Hindlimb muscle (tissue), 1 donor: ENCODE measurements at places on chromosomes 5 and 9.
A peak's percentile ranks its signal among the peaks of the same experiment; 100 is the strongest.

GRCh38 chr5:61603211-61603908 lies 271.3 kb downstream of the ZSWIM6 start:
- peak; percentile 26 for DNase-seq

DNA sequence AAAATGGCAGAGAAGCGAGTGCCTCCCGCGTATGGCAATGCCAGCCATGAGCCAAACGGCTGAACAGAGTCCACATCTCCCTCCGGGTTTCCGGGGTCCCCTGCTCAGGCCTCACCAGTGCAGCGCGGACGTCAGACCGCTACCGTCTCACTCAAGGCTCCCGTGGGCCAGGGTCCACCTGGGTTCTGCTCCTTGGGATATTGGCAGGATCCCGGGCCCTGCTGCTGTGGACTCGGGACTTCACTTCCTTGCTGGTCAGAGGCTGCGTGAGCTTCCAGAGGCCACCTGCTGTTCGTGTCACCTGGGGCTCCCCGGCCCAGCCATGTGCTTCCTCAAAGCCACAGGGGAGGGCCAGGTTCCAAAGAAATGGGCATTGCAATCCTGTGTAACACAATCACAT lies 38.4 kb upstream of the CLPTM1L start:
- no peak for DNase-seq

GRCh38 chr5:5985332-5985731 lies 393.0 kb downstream of the MED10 start:
- DNase-seq: no peak

DNA sequence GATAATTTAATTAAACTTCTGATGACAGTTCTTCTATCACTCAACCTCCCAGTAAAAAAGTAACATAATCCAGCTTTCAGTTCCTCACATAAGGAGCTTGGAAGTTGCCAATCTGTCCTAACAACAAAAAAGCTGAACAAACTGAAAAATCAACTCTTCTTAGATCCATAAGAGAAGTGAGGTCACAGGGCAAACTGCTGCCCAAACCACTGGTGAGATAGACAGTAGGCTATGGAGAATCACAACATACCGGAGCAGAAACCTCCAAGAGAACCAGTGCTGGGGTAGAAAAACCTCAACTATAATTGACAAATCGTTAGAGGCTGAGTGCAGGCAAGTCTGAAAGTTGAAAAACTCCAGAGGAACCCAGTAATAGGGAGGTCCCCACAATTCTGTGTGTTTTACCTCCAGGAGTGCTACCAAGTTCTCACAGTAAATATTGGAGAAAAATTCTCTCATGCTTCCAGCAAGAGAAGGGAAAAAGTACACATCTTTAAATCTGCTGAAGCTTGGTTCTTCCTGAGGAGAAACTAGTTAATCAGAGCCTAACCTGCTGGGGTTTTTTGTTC lies 300.0 kb downstream of the PDE4D start:
- no peak for DNase-seq

DNA sequence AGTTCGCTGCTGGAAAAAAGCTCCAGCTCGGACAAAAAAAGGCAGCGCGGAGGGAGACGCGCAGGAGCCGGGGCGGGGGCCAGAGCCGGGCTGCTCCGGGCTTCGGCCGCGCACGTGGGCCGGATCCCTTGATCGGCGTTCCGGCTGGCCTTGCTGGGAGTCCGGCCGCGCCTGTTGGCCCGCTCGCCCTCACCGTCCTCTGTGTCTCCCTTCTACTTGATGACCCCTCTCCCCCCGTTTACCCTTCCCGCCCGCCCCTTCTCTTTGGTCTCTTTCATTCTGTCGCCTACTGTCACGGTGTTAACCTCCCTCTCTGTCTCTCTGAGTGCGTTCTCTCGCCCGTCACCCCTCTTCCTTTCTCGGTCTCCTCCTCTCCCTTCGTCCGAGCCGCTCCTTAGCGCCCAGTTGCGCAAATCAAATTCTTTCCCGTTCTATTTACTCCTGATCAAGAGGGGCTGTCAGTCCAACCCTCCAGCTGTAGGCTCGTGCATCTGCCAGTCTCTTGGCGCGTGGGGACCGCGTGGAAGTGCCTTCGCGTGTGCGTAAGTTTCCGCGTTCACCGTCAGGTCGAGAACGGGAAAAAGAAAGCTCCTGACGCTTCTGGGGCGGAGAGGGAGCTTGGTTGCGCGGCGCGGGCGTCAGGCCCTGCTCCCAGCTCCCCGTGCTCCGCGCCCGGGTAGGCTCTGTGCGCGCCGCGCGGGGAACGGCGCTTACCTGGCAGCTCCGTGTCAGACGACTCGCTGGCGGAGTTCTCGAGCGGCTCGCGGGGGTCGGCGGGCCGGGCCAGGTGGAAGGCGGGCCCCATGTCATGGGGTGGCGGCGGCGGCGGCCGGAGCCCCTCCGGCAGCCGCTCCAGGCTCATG lies 798 bp downstream of the PITX1 start:
- DNase-seq: no peak

GRCh38 chr9:73153793-73154227 lies 2.1 kb downstream of the ANXA1 start:
- no peak for DNase-seq

GRCh38 chr5:132470596-132470995 lies 20.0 kb downstream of the IRF1 start:
- no peak for DNase-seq

DNA sequence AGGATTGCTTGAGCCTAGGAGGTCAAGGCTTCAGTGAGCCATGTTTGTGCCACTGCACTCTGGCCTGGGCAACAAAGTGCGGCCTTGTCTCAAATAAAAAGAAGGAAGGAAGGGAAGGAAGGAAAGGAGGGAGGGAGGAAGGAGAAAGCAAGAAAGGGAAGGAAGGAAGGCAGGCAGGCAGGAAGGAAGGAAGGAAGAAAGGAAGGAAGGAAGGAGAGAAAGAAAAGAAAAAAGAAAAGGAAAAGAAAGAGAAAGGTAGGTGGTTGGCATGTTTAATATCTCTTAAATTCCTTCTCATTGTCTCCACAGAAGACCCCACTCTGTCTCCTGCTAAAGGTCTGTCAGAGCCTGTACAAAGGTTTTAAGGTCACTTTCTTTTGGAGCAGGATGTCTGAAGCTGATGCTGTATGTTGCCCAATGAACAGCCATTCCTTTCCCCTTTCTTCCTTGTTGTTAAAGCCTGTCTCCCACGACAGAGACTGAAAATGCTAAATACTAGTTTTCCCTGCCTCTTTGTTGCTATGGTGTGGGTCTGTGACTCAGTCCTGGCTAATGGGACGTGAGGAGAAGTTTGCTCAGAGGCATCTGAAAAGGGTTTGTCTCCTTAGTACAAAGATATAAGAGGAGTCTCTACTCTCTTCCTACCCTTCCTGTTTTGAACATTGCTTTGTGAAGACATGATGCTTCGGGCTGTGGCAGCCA lies 213.3 kb downstream of the PCSK1 start:
- DNase-seq: no peak

GRCh38 chr5:643351-643801 lies 31.2 kb downstream of the CEP72 start:
- no peak for DNase-seq

DNA sequence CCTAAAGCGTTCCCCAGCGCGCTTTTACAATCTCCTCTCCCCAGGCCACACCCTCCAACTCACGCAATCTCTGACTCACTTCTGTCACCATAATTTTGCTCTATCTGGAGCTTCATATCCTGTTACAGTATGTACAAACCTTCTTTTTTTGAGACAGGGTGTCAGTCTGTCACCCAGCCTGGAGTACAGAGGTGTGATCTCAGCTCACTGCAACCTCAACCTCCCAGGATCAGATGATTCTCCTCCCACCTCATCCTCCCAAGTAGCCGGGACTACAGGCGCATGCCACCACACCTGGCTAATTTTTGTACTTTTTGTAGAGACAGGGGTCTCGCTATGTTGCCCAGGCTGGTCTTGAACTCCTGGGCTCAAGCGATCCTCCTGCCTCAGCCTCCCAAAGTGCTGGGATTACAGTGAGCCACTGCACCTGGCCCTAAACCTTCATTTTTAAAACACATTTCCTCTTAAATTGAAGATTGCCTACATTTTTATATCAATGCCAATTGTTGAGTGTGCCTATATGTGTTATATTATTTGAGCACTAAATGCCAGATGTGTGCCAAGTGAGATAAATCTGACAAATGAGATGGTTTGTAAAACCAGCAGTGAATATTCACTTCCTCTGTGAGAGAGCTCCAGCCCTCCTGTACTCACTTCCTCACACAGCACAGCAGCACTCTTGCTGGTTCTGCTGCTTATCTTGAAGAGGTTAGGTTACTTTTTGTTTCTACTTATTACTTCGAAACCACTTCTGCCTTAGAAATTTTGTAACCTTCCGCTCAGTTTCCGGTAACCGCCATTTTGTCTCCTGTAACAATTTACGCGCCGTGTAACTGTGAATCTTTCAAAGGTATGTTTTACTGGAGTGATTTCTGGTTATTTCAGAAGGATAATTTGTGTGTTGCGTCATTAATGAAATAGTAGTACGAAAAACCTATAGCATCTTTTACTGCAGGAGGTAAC lies 57.9 kb downstream of the DOCK8 start:
- no peak for DNase-seq

- no peak for DNase-seq
These were observed 15.7 kb downstream of the RGS3 start for GRCh38 chr9:113479174-113479621.

GRCh38 chr9:77945798-77946197 lies 85.8 kb downstream of the GNAQ start:
- DNase-seq: no peak

DNA sequence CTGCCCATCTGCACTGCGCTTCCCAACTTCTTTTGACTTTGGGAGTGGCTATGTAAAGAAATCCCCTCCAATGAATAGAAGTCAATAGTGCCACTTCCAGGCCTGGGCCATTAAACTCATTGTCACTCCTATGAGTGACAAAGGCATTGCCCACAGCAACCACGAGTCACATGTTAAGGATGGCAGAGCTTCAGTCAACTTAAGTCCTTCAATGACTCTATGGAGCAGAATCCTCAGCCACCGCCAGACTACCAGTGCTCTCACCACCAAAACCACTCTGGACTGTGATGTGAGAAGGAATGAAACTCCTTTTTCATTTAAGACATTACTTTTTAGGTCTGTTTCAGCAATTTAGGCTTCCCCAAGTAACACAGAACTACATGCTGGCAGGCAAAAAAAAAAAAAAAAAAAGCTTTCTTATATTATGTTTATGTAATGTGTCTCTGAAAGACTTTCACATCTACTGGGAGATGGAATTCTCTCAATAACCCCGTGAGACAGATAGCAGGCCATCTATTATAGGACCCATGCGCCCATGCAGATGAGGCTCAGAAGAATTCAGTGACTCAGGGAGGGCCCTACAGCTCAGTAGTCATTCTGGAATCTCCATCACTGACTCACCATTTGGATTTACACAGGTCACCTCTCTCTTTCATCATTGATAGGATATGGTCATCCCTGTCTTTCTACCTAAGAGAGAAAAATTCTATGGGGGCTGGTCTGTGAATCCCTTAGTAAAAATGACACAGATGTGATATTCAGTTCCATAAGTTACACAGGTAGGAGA lies 180.5 kb downstream of the CEMIP2 start:
- no peak for DNase-seq

DNA sequence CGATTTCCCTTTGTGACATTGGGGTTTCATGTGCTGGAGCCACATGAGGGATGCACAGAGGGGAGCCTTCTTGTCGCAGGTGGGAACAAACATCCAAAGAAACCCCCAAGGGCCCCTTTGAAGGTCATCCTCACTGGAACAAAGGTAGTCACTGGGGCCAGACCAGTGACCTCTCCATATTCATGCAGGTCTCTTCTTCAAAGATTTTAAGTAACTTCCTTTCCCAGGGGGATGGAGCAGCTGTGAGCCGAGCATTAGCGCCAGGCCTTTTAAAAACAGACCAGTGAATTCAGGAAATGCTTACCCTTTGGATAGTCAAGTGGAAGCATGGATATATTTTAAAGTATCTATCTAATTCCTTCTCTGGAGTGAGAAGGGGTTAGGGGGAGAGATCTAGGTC lies 33.0 kb downstream of the DAPK1 start:
- DNase-seq: no peak

DNA sequence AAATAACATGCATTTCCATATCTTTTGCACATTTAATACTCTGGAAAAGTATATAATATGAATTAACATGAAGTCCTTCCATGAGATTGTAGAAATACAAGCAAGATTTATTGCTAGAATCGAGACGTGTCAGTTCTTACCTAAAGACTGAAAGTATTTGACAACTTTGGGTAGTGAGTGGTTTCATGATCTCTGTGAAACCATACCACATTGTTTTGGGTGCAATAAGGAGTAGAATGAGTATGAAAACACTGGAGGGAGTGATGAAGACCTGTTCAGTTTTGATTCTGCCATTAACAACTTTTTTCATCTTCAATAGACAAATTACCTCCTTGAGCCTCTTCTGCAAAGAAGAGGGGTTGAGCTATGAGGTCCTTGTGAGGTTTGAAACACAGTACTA lies 133.7 kb downstream of the NUDT12 start:
- no peak for DNase-seq

- DNase-seq: no peak
These were observed 43.2 kb downstream of the RGMB start for GRCh38 chr5:98816582-98817222.

GRCh38 chr5:159752622-159753275 lies 163.5 kb upstream of the ADRA1B start:
- DNase-seq: no peak

DNA sequence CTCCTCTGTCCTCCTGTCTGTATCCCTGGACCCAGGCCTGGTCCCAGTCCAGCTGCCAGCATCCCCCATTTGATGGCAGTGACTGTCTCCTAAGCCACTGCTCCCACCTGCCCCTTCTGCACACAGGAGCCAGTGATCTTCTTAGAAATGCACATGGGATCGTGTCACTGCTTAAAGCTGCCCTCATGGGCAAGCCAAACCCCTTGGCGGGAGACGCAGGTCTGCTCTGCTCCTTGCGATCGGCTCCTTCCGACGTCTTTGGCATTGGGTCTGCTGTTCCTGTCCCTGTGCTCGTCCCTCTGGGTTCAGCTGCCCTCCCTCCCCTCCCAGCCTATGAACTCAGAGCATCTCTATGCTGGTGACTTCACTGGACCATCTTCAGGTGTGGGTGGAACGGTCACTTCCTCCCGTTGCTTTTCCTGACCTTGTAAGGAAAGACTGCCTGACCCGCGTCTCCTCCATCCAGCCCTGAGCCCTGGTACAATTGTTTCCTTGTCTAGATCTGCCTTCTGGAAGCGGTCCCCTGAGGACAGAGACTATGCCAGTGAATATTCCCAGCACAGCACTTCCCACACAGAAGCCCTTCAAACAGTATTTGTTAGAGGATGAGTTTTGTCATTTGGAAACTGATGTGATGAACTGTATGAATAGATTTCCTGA lies 116.5 kb downstream of the ZNF354C start:
- DNase-seq: no peak

GRCh38 chr9:79662537-79662956 lies 90.8 kb downstream of the TLE4 start:
- DNase-seq: peak; percentile 42

- DNase-seq: no peak
These were observed 179.1 kb upstream of the FBXL7 start for GRCh38 chr5:15320871-15321270.
